ENCODE measurements at places on chromosomes 4 and X.

- no peak overlapping the region for H3K4me3 ChIP-seq
- no peaks in the 10 kb centered on the region for H3K27me3 ChIP-seq
- H3K4me1 ChIP-seq: no peaks in the 10 kb centered on the region
- H3K27ac ChIP-seq: no peak overlapping the region
These were observed 97.0 kb downstream of the AGTR2 start for GRCh38 chrX:116267511-116268040.

DNA sequence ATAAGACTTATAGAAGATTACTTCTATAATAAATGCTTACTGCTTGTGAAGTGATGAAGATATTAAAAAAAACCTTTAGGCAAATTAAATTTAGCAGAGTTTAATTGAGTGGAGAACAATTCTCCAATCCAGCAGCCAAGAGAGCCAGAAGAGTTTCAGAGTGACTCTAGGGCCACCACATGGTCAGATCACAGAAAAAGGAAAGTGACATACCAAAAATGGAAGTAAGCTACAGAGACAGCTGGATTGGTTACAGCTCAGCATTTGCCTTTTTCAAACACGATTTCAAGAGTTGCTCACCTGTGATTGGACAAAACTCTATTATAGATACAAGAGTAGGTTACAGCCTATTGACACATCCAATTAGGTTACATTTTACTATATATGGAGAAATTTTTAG is 79.0 kb upstream of the TRAM1L1 start:
- no peak for DNase-seq
- H3K27ac ChIP-seq: no peak overlapping the region
- no peaks in the 10 kb centered on the region for H3K27me3 ChIP-seq
- no peaks in the 10 kb centered on the region for H3K4me1 ChIP-seq
- H3K4me3 ChIP-seq: no peak overlapping the region

- H3K27ac ChIP-seq: no peak overlapping the region
- no peaks in the 10 kb centered on the region for H3K4me1 ChIP-seq
- DNase-seq: no peak
- no peaks in the 10 kb centered on the region for H3K36me3 ChIP-seq
- no peaks in the 10 kb centered on the region for H3K27me3 ChIP-seq
These were observed 7.6 kb downstream of the PDE6B start for GRCh38 chr4:632926-633325.

GRCh38 chrX:45771114-45771513 is 570.4 kb upstream of the DIPK2B start:
- H3K36me3 ChIP-seq: peaks cover 7% of the 10 kb centered on the region
- DNase-seq: no peak
- H3K27ac ChIP-seq: peak overlapping the region; percentile 93
- peaks cover 36% of the 10 kb centered on the region for H3K4me1 ChIP-seq
- H3K27me3 ChIP-seq: no peaks in the 10 kb centered on the region
- H3K4me3 ChIP-seq: peak overlapping the region; percentile 39

DNA sequence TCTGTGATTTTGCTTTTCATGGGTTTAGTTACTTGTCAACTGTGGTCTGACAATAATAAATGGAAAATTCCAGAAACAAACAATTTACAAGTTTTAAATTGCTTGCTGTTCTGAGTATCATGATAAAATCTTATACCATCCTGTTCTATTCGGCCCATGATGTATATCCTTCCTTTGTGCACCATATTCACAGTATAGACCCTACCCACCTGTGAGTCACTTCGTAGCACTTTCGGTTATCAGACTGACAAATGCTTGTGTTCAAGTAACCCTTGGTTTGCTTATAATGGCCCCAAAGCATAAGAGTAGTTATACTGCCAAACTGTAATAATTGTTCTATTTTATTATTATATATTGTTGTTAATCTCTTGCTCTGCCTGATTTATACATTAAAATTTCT is 1183.4 kb upstream of the PCDH7 start:
- no peaks in the 10 kb centered on the region for H3K27me3 ChIP-seq
- H3K4me1 ChIP-seq: no peaks in the 10 kb centered on the region
- H3K4me3 ChIP-seq: no peak overlapping the region

GRCh38 chr4:26410385-26411293 is 79.6 kb downstream of the CCKAR start:
- no peak overlapping the region for H3K4me3 ChIP-seq
- no peaks in the 10 kb centered on the region for H3K27me3 ChIP-seq
- DNase-seq: peak; percentile 39
- H3K27ac ChIP-seq: no peak overlapping the region
- peaks cover 26% of the 10 kb centered on the region for H3K36me3 ChIP-seq
- H3K4me1 ChIP-seq: no peaks in the 10 kb centered on the region

DNA sequence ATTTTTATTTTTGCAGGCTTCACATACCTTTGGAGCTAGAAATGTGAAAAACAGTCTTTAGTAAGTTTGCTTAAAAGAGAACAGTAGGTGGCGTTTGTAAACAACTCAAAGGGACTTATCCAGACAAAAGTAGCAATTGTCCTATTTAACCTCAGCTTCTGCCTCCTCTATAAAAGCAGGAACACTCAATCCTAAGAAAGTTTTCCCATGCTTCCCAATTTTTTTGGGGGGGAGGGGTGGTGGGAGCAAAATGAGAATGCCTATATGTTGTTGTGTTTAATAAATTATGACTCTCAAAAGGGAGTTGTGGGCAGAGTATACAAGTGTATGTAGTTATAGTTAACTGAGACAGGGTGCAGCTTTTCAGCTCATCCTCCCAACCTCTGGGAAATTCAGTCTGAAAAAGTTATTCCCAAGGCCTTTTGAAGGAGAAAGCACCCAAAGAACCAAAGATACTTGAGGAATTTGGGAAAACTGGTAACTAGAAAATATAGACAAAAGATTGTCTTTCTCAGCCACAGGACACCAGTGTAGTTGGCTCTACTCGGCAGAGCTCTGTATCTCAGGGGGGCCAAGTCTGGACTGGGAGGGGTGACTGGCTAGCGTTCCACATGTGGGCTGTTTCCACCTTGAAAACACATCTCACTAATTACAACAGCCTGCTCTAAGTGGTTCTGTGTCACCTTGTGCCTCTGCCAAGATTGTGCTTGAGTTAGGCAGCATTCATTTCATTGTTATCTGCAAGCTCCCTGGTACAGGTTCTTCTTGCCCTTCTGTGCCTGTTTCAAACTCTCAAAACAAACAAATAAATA is 2.8 kb downstream of the SFRP2 start:
- no peaks in the 10 kb centered on the region for H3K36me3 ChIP-seq
- H3K4me1 ChIP-seq: no peaks in the 10 kb centered on the region
- no peak for DNase-seq
- H3K27me3 ChIP-seq: no peaks in the 10 kb centered on the region
- no peak overlapping the region for H3K4me3 ChIP-seq

- no peaks in the 10 kb centered on the region for H3K36me3 ChIP-seq
- H3K4me1 ChIP-seq: no peaks in the 10 kb centered on the region
- no peak overlapping the region for H3K4me3 ChIP-seq
- H3K27me3 ChIP-seq: no peaks in the 10 kb centered on the region
- no peak overlapping the region for H3K27ac ChIP-seq
- DNase-seq: no peak
These were observed 123.6 kb upstream of the TET2 start for GRCh38 chr4:105022811-105023667.

DNA sequence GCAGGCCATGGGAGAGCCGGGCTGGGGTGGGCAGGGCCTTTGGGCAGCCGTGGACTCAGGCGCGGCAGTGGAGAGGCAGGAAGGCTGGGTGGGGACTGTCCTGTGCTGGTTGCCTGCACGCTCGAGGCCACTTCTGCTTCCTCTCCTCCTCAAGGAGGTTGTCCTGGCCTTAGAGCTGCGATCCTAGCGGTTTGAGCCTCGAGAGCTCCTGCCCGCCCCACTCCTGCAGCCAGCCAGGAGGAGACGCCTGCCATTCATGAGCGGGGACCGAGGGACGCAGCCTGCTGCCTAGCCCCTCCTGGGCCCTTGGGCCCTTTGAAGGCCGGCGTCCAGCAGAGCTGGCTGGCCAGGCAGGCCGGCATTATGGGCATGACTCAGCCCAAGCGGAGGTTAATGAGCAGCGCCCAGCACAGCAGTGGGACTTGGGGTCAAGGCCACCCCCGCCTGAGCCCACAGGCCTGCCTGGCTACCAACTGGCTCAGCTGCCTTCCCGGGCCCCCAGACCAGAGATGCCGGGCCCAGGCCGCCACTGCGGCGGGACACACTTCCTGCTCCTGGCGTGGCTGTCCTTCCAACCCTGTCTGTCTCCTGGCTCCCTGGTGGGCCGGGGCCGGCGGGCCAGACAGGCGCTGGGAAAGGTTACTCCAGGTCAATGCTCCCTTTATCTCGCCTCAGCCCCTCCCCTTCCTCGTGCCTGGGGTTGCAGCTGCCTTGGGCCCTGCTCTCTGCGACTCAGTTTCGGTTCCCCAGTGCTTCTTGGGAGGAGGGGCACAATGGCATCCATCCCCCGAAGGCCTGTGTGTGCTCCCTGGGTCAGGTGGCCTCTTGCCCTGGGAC is 1.8 kb downstream of the ABCD1 start:
- H3K4me3 ChIP-seq: no peak overlapping the region
- no peak overlapping the region for H3K27ac ChIP-seq
- peak; percentile 65 for DNase-seq

GRCh38 chr4:54120518-54120917 is 20.6 kb downstream of the GSX2 start:
- no peaks in the 10 kb centered on the region for H3K36me3 ChIP-seq
- no peaks in the 10 kb centered on the region for H3K27me3 ChIP-seq
- no peak overlapping the region for H3K4me3 ChIP-seq
- H3K4me1 ChIP-seq: no peaks in the 10 kb centered on the region

- no peak for DNase-seq
- no peaks in the 10 kb centered on the region for H3K36me3 ChIP-seq
- no peak overlapping the region for H3K4me3 ChIP-seq
These were observed 77.9 kb downstream of the PSAPL1 start for GRCh38 chr4:7356667-7357310.
